Right ventricle myocardium inferior (tissue), 1 donor: ENCODE measurements at places on chromosomes 2 and 18.

GRCh38 chr2:134029418-134029817 is 224.5 kb upstream of the MGAT5 start:
- no peak for DNase-seq

DNA sequence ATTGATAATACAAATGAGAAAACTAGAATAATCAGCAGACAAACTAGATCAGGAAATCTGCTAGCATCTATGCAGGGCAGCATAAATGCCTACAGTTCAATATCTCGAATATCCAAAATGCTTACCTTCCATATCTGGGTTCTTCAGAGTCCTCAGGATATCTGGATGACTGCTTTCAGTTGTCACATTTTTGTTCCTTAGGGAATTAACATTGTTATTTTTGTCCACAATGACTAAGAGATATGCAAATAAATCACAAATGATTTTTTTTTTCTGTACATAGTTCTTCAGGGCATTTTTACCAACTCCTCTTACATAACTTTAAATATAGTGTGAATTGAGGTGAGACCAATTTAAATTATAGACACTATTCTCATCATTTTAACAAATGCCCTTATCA is 80.9 kb downstream of the AQP4 start:
- DNase-seq, result no peak

DNA sequence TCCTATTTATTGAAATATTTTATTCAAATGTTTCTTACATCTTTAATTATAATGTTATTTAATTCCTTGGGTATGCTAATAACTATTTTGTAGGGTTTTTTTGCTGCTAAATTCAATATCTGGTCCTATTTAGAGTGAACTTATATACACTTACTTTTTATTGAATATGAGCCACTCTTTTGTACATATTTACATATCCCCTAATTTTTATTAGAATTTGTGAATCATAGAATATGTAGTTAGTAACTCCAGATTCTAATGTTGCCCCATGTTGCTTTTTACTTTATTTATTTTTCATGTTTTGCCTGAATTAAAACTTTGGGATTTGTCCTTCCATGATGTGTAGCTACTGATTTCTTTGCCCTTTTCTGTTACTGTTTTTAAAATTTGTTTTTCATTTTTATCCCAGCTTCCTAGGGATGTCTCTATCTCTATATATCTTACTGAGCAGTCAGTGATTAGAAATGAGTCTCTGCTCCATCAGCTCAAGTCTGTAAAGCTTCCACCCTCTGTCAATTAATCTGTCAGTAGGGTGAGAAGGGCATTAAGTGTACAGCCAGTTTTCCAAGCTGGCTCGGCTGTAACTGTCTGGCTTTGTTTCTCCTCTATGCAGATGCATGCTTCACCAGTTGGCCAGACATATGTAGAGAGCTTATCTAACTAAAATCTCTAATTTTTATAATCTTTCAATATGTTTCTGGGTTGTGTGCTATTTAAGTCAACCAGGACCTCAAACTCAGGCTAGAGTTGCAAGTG is 256.9 kb downstream of the CDH19 start:
- DNase-seq, result no peak

GRCh38 chr2:98701230-98701629 is 29.7 kb downstream of the MGAT4A start:
- DNase-seq, result no peak

- DNase-seq, result no peak
These were observed 11.0 kb upstream of the RNF144A start for GRCh38 chr2:6906165-6906741.

DNA sequence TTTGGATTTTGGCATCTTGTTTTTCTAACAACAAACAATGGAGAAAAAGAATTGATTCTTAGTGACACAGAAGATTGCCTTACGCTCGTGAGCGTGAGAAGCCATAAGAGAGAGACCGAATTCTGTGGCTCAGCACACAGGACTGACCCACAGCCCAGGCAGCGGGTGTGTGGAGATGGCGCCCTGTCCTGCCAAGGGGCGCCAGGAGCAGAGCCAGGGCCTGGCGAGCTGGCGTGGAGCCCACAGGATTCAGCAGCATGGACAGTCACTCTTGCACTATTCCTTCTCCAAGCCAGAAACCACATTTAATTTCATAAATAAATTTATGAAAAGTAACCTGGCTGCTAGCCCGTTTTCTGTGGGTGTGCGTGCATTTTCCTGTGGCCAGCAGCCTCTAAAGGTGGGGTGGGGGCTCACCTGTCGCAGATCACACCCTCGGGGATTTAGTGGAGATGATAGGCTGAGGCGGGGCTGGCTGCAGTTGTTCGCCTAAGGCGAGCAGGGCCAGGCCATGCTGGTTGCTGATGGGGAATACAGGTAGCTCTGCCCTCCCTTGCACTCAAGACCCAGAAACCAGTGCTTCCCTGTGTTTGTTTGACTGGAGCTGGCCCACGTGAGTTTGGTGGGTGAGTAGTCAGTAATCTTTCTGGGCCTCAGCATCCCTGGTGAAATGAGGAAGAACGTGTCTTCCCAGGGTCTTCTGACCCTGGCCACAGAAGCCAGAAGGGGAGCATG is 46.2 kb downstream of the FAM168B start:
- DNase-seq, result no peak

DNA sequence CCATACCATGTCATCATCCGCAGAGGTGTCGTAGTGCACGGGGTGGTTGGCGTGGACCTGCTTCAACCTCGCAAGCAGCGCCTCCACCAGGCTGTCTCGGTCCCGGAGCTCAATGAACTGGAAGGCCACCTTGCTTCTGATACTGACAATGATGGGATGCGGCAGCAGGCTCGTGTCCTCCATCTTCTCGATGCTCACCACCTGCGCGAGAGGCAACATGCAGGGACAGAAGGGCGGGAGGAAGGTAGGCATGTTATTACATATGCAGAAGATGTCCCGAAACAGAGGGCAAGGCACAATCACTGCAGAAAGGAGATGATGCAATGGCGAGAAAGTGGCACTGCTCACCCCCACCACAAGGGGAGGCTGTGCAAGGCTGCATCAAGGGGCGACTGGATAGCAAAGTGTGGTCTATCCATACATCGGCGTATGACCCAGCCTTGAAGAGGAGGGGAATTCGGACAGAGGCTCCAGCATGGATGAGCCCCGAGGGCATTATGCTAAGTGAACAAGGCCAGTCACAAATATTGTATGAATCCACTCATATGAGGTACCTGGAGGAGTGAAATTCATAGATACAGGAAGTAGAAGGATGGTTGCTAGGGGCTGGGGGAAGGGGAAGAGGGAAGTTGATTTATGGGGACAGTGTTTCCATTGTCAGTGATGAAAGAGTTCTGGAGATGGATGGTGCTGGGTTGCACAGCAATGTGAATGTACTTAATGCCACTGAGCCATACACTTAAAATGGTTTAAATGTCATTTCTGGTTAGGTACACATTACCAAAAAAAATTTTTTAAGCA is 36.6 kb downstream of the RPL31 start:
- no peak for DNase-seq

DNA sequence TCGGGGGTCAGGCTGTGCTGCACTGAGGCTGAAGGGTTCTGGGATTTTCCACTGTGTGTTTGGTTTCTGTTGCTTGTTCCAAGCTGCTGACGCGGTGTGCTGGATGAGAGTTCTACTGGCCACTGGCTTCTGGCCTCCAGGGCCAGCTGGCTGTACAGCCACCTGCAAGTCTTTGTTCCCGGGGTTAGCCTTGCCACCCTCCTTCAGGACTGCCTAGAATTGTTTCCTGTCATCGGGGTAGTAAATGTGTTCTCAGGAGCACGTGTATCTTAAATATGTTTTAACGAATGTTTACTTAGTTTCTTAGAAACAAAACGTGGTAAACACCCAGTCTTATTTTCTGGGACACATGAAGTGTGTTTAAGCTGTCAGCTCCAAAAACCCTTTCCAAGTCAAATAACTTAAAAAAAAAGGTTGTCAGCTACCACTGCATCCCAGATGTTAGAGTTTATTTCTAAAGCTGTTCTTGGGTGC is 231.2 kb downstream of the AGAP1 start:
- peak; percentile 84 for DNase-seq

- no peak for DNase-seq
These were observed 177.1 kb downstream of the TRABD2A start for GRCh38 chr2:84703831-84704230.

- DNase-seq, result no peak
These were observed 109.2 kb upstream of the CHRNA1 start for GRCh38 chr2:174873471-174873870.

GRCh38 chr18:22563164-22563583 is 145.5 kb upstream of the CTAGE1 start:
- no peak for DNase-seq

- no peak for DNase-seq
These were observed 97.2 kb upstream of the SCN7A start for GRCh38 chr2:166591226-166591625.

GRCh38 chr2:238302087-238302486 is 13.7 kb upstream of the PER2 start:
- DNase-seq, result no peak

- no peak for DNase-seq
These were observed 41.6 kb downstream of the DHRS9 start for GRCh38 chr2:169110916-169111315.

DNA sequence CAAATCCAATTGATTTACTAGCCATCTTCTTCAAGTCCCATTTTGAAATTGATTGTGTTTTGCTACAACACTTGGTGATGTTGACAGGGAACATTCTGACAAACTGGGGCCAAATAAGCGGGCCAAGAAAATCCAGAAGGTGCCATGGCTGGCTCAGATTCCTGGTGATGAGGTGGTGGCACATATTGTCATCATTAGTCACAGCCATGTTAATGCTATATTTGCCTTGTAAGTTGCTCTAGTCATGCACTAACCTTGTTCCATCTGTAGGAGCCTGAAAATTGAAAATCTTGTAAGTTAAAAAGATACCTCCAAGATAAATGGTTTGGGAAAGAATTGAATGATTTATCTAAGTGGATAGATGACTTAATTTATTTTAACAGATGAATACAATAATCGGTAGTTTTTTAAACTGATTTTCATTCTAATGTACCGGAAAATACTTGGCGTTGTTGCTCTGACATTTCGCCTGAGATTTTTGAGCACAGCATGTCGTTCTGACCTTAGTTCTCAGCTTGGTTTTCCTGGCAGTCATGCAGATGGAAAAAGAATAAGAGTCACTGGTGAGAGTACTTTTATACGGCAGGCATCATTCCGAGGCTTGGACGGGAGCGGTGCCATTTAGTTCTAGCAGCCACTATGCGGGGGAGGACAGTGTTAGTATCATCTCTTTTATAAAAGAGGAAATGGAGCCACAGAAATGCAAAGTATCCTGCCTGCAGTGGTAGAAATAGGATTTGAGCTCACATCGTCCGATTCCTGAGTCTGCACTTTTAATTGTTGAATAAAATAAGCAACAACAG is 133.9 kb downstream of the ZNF532 start:
- no peak for DNase-seq

DNA sequence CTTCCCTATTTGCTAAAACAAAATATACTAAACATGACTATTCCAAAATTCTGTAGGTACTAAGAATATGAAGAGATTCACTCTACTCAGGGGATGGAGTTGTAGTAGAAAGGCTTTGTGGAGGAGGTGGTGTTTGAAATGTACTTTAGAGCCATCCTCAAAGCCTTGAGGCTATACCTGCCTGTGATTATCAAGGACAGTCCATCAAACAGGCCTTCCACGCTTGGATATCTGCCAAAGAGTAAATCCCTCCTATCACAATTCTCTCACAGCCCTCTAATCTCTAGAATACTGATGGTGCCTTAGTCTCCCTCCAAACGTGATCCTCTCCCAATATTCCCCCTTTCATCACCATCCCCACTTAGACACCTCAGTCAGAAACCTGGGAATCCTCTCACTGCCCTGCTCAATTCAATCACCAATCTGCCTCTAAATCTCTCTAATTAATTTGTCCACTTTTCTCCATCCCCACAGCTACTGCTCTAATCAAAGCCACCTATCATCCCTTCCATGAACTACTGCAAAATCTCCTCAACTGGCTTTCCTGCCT is 13.1 kb downstream of the SOS1 start:
- DNase-seq, result no peak

DNA sequence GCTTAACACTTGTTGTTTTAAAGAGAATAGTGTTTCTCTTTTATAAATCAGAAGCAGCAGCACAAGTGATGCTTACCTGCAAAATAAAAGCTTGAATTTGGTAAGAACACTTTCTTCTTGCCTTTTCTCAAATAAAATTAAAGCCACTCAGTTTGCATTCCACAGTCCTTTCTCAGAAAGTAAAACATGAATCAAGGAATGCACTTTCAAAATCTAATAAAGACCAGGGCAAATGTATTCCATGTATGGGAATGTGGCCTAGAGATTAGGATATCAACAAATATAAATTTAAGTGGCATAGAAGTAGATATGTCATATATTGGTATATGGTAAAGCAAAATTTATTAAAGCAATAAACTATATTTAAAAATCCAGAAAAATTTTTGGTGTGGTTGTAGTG is 352.8 kb downstream of the THSD7B start:
- DNase-seq, result no peak

DNA sequence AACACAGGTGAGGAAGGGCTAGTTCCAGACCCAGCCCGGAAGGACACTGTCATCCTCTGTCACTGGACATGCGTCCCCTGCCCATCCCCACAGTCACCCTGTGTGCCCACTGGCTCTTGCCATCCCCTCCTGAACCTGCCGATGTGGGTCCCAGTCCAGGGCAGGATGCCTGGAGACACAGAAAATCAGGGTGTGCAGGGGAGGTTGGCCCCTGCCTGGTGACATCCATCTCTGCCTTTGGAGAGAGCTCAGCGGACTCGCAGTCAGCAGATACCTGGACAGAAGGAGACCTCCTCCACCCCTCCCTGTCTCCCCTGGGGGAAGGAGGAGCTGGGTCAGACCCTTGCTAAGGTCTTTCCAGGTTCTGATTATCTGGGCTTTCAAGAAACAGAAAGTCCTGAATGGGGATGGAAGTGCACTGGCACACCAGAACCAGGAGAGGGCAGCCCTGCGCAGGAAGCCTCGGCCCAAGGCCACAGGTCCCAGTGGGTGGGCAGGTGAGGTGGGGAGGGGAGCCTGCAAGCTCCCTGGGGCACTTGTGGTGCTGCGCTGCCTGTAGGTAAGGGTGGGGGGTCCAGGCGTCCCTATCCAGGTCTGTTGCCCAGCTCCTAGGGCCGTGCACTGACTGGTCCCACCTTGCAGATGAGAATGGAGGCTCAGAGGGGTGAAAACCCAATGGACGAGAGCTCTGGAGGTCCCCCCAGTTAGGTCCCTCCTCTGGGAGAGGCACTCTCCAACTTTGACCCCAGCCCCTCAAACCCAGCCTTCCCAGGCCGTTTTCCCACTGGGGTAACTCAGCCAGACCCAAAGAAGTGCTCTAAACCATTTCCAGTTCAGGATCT is 9.7 kb upstream of the OTOS start:
- DNase-seq, result no peak

- no peak for DNase-seq
These were observed 59.2 kb upstream of the IL1R1 start for GRCh38 chr2:102083393-102083703.

DNA sequence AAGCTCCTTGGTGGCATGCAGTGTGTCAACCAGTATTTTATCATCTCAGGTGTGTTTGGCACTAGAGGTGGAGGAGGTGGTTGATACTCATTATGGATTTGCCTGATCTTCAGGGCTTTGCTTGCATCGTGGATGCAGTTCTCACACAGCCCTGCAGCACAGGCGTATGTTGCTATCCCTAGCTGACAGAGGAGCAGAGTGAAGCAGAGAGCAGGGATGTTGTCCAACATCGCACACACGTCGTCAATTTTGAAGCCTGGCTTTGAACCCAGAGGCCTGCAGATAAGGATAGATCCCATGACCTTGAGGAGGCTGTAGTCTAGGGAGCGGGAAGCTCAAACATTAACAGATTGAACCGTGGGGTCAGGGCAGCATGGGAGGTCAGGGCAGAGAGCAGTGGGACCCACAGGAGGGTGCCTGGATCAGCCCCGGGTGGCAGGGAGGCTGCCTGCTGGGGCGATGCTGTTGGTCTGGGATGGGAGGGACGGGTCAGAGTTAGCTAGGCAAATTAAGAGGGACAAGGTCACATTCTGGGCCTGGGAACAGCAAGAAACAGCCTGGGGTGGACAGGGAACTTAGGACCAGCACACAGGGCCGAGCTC is 4.2 kb downstream of the RNF144A start:
- DNase-seq, result no peak
